ENCODE measurements at places on chromosomes 12 and 14.

DNA sequence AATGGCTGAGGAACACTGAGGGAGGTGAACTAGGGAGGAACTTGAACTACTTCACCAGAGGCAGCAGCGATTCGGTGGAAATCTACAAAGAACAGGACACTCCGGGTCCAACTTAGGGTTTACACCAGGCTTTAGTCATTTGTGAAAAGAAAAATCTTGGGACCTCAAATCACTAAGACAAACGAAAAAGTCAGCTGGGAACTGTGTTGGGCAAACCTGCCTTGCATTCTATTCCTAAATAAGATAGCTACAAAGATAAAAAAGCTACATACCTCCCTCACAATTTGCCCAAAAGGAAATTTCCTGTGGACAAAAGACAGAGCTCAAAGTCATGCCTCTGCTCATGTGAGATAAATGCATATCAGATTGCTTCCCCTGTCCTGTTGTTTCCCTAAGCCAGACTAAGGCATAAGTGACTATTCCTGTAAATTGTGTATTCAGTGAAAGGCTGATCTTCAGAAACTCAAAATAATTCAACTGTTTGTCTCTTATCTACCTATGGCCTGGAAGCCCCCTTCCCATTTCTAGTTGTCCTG is 106.6 kb downstream of the APAF1 start:
- no peak for DNase-seq

GRCh38 chr14:99440278-99440677 is 40.4 kb downstream of the SETD3 start:
- no peak for DNase-seq

GRCh38 chr12:5269846-5270245 is 162.1 kb upstream of the NTF3 start:
- DNase-seq = no peak

GRCh38 chr14:68664225-68664681 is 128.6 kb downstream of the ZFP36L1 start:
- DNase-seq = no peak

- DNase-seq = no peak
Observed at GRCh38 chr12:91040096-91040755, 17.6 kb downstream of the KERA start.

All from NCI-H2081 treated with DMSO at 0.1 percent for 48 hours (cell line).